ENCODE measurements at places on chromosomes 1 and 21. TPM values are rescaled to one million over a fixed set of nuclear protein-coding genes. Genes with fewer than 3 reads are reported as not detected.
A peak's percentile ranks its signal among the peaks of the same experiment; 100 is the strongest.

- DNase-seq: peak; percentile 37
Observed at GRCh38 chr1:3717715-3718601, 34.3 kb upstream of the CCDC27 start.

DNA sequence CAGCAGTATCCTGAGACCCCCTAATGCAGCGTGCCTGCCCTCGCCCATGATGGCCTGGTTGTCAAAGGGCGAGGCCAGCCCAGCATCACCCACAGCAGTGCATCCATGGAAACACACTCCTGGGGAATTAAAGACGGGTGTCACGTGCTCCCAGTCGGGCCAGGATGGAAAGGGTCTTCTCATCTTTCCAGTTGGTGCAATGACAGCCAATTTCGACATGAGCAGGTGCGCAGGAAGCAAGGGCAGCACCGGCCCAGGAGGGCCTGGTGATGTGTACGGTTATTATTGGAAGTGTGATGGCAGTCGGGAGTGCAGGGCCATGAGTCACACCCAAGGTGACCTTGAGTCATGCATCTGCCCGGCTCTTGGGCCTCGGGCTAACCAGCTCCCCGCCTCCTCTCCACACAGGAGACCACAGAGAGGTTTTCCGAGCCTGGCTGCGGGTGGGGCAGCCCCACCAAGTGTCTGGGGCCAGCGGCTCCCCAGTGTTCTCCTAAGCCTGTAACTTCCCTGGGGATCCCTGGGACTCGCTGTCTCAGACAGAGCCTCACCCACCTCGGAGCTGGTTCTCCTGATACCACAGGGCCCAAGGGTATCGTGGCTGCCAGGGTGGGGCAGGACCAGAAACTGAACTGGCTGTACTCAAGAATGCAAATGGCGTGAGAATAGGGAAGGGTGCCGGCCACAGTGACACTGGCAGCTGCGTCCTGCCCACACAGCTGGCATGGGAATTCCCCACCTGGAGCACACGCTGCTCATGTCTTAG, 119.8 kb downstream of the SIK1 start:
- DNase-seq: peak; percentile 71

GRCh38 chr1:207658904-207659485, 14.1 kb downstream of the CR1L start:
- no peak for DNase-seq

DNA sequence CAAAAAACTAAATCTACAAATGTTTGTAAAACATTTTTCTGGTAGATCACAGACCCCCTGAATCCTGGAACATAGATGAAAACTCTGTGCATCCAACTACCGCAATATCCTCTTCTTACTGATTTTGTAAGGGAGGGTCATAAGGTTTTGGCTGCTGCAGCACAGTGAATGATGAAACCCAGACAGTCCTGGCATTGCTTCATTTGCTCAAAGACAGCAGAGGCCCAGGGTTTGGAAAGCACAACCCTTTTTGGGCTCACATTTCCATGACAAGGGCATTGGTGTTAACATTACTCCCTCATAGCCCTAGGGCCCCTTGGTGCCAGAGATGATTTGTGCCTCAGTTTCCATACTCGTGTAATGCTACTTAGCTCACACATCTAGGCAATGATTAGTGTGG, 51.2 kb downstream of the PLXNA2 start:
- DNase-seq: no peak

AMY1A gene
- not detected for polyA plus RNA-seq

PPP1R15B gene
- 46.4 TPM for polyA plus RNA-seq
